ENCODE measurements at places on chromosomes 16 and 17.

DNA sequence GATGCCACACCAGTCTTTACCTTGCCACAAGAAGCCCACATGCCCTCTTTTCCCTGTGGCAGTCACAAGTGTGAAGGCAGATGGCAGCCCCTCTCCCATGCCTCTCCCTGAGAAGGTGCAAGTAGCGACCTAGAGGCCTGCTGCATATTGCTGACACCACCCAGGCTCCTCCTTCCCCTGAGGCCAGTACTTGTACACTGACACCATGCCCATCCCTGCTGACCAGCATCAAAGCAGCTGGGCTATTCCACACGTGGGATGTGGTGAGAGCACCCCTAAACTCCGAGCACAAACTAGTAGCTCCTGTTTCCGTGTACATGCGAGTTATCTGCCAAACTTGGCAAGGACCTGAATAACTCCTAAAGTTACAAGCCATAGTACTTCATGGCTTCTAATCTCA is 149.4 kb downstream of the AATF start:
- no peak for DNase-seq

DNA sequence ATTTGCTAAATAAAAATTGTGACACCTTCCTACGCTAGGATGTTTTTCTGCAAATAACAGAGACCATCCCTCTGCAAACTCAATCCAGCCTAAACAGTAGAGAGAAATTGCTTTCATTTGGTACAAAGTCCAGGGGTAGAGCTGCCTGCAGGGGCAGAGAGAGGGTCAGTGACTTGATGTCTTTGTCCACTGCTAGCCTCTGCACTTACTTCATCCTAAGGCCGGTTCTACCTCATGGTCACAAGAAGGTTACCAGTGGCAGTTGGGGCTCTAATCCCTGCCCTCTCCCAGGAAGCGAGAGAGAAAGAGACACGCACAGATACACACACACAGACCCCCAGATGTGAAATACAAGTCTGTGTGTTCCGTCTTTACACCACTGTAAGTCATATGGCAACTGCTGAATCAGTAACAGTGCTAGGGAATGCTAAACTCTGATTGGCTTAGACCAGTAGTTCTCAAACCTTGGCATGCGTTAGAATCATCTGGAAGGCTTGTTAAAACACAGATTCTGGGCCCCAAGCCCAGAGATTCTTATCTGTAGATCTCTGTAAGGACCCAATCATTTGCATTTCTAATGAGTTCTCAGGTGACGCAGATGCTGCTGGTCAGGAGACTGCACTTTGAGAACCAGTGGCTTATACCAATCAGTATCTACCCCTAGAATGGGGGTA is 13.1 kb upstream of the LPCAT2 start:
- DNase-seq = no peak

DNA sequence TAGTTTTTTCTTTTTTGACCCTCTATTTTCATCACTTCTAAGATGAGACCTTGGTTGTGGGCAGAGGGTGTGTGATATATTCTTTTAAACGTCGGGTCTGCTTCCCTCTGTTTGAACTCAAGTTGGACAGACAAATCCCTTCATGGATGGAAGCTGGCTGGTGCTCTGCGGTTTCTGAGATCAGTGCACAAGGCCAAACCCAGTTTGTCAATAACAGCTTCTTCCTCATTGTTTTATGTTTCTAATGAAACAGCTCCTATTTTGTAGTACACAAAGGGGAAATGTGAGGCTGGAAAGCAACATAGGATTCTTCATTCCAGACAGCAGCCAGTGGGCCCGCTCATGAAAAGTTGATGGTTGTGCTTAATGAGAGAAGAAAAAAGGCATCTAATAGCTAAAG is 159.6 kb downstream of the PRKCA start:
- DNase-seq = no peak

DNA sequence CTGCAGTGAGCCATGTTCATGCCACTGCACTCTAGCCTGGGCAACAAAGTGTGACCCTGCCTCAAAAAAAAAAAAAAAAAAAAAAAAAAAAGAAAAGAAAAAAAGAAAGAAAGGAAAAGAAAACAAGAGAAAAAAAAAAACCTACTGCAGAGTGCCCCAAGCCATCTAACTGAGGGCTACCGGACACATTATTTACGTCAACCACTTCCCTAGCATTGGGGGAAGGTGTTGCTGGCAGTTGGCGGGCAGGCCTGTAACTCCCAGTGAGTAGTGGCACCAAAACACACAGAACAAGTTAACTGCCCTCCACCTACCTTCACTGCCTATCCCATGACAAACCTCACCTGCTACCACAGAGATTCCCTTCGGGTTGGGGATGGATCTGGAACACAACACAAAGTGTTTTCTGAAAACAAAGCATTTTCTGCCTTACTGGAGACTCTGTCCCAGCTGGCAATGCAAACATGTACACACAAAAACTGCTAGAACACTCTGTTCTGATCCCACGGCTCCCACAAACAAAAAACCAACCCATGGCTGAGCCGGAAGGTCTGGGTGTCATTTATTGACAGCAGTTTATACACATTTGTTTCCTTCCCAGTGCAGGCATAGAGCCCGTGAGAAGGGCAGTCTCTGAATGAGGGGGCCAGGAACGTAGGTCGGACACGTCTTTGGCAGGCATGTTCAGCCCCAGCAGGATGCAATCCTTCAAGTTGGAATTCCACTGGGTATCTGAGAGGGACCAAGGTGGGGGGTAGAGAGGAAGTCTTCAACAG is 11.0 kb downstream of the PHB1 start:
- DNase-seq = no peak

- DNase-seq = no peak
These were observed 44.9 kb upstream of the XYLT1 start for GRCh38 chr16:17515421-17516210.

DNA sequence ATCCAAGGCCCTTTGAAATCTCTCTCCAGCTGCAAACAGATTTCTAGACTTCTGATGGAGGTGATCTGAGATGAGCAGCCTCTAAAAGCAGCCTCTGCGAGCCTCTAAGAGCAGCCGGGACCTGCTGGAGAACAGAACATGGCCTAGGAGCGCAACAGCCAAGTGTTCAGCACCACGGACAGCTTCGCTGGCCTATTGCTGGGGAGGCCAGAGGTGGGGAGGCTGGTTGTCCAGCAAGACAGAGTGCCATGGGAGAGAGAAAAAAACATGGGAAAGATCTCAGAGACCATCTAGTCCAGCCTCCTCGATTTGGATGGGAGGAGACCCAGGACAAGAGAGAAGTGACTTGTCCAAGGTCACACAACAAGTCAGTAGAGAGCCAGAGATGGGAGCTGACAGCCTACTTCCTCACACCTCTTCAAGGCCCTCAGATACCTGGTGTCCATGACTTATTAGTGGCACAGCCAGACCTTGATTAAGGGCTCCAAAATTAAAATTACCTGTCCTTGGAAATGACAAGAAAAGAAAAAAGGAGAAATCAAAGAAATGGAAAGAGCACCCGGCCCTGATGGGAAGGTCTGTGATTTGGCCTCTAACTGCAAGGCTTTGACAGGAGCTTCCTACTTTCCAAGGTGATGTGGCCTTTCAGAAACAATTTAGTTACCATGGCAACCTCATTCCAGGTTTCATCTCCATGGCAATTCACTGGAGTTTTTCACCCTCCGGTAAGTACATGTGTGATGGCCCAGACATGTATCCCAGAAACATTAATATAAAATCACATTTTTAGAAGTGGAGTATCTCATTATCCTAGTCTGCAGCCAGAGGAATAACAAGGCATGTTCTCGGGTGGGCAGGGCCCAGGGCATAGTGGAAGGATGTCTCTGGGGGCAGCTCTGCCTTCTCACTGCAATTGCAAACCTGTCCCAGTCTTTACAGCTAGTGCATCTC is 14.5 kb downstream of the RPRML start:
- no peak for DNase-seq

DNA sequence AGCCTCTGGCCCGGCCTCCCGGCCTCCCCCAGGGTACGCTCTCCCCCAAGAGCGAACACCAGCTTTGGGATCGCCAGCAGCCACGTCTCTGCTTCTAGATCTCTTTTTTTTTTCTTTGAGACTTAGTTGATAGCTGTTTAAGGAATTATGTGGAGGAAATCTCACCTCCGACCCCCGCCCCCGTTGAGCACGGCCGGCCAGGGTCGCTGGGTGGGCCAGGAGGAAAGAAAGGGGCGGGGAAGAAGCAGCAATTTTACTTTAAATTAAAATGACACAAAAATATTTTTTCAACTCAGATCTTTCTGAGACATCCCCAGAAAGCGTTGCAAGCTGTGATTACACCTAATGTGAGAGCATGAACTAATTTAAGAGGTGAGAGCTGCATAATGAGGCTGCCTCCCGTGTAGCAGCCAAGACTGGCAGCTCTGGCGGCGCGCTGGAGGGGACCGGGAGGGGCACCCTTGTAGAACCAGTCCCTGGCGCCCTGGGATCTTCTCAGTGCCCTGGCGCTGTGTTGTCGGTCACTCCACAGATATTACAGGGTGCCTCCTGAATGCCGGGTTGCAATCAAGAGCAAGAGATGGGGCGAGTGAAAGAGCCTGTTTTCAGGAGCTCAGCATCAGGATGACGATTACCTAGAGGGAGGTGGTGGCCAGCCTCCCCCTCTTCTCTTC is 1.9 kb upstream of the CBLN1 start:
- no peak for DNase-seq

DNA sequence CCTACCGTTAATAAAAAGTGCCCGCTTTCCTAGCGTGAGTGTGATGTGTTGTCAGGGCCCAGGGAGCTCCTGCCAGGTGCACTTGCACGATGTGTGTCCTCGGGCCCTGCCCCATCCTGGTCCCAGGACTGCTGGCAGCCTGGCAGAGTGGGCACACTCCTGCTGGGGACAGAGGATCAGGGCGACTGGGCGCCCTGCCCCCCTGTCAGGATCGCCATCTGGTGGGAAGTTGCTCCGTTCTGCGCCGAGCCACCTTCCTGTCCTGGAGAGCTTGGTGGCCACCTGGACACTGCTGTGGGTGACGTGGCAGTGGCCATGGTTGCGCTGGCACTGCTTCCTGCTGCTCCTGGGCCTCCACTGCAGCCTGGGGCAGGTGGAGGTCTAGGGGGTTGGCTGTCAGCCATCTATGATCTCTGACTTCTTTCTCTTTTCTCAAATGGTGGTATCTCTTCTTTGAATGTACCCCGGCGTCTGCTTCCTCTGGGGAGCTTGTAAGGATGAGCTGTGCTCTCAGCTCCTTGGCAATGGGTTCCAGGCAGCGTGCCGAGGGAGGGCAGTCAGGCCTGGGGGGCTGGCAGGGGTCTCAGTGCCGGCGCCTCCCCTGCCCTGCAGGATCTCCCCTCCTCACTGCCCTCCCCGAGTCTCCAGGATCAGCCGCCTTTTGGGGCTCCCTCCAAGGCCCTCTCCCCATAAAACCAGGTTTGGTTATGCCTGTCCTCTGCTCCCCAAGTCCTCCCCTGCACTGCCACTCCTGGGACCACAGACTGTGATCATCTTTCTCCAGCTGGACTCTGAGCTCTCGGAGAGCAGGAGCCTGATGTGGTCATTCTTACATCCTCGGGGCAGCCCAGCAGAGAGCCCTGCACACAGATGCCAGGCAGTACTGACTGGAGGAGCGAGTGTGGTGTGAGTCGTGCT is 76.9 kb downstream of the AMFR start:
- DNase-seq = no peak

- DNase-seq = no peak
These were observed 65.6 kb upstream of the SREBF1 start for GRCh38 chr17:17902376-17902775.

DNA sequence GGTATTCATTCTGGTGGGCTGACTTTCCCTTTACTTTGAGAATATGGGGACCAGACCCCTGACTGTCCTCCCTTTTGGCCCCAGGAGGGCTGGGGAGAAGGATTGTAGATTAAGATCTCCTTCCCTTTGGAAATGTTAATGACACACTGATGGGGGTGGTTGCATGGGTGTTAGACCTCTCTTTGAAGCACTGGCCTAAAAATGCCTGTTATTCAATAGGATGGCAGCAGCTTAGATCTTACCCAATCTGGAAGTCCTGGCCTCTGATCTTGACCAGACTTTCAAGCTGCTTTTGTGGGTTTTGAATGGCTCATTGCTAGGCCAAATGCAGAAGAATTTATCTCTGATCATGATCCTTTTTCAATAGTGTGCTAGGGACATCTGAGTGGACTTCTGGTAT is 25.7 kb downstream of the MAP3K3 start:
- DNase-seq = no peak

GRCh38 chr16:71351558-71351901 is 7.0 kb upstream of the CALB2 start:
- no peak for DNase-seq

DNA sequence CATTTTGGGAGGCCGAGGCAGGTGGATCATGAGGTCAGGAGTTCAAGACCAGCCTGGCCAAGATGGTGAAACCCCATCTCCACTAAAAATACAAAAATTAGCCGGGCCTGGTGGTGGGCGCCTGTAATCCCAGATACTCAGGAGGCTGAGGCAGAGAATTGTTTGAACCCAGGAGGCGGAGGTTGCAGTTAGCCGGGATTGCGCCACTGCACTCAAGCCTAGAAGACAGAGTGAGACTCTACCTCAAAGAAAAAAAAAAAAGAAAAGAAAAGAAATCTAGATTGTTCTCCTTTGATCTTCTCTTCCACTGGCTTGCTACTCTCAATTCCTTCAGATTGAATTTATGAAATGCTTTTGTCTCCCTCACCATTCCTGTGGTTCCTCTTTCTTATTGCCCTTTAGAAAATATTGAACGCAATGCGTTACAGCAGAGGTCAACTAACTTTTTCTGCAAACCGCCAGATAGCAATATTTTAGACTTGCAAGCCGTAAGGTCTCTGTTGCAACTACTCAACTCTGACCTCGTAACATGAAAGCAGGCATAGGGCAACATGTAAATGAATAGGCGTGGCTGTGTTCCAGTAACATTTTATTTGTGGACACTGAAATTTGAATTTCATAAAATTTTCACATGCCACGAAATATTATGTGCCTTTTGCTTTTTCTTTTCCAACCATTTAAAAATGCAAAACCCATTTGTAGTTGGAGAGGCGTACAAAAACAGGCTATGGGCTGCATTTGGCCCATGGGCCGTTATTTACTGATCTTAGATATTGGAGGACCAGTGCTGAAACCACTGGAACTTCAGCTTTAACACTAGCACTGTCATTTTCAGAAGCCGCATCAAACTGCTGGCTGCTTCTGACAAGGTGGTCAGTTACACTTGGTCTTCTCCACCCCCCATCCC is 24.8 kb downstream of the PITPNC1 start:
- no peak for DNase-seq

- no peak for DNase-seq
These were observed 40.9 kb upstream of the NAT9 start for GRCh38 chr17:74816905-74817620.

DNA sequence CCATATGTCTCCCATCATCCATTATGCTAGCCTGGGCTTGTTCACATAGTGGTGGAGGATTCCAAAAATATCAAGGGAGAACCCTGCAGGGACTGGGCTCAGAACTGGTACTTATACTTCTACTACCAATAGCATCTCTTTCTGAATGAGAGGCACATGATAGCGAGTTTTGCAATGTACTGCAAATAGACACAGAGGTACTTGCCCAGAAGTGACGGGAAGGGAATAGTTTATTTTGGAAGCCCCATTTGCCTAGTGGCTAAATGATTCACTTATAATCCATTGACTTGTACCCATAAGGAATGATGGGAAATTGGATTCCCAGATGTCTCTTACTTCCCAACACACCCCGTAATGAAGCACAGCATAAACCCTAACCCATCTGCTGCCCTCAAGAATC is 124.8 kb upstream of the ERCC4 start:
- DNase-seq = no peak
